WTC11 (cell line): ENCODE measurements at places on chromosomes 2 and 18. TPM values are rescaled to one million over a fixed set of nuclear protein-coding genes. Genes with fewer than 3 reads are reported as not detected.

DNA sequence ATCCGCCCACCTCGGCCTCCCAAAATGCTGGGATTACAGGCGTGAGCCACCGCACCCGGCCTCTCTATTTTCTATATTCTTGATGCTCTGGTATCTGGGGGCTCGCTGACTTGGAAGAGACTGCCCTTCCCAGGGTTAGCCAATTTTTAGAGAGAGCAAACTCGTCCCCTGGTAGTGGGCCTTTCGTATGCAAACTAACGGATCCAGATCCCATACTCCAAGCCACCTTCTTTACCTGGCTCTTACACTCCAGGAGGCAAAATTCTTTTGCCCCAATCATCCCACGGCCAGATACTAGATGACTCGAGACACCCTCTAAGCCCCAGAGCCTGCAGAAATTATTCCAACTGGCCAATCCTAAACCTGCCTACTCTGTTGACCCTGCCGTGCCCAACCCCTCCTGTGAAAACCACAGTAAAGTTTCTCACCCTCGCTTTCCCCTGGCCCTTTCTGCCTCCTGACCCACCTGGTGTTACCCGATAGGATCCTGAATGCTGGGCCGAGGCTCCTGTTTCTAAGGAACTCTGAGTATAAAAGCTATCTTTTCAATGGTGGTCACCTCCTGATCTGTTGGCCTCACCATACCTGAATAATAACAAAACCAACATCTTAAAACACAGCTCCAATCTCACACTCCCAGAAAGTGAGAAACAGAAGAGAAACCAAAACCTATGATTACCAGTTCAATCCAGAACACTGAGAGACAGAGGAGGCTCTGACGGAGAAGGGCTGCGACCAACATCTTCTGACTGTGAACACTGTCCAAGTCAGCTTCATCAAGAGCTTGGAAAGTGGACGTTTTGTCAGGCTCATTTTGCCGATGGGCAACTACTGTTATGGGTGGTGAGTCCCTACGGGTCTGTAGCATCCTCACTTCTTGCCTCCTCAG is 57.6 kb upstream of the ZNF532 start:
- no peak overlapping the region for H3K4me3 ChIP-seq
- no peak for DNase-seq
- peaks cover 14% of the 10 kb centered on the region for H3K36me3 ChIP-seq
- H3K27me3 ChIP-seq, result no peaks in the 10 kb centered on the region; the same call in 1 of the 2 replicates
- H3K4me1 ChIP-seq, result peaks cover 49% of the 10 kb centered on the region
- H3K27ac ChIP-seq, result peak overlapping the region; percentile 89

Gene ZNF521
- 13.8 to 16.9 TPM (median 15.3 TPM) in 3 replicates for total RNA-seq

Gene CXCR2
- 0.34 to 0.96 TPM (median 0.87 TPM) in 3 replicates for total RNA-seq

DNA sequence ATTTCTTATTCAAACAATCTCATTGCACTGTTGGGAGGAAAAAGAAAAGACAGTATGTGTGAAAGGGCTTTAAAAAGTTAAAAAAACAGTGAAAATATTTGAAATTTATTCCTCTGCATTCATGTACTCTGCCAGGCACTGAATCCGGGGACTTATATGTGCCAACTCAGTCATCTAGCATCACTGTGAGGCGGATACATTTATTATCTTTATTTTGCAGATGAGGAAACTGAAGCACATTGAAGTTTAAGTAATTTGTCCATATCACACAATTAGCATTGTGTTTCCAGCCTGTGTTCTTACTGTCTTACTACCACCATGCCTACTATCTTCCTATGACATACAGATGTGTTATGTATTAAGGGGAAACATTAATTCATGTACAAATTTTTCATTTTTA is 1.8 kb downstream of the LCLAT1 start:
- H3K27me3 ChIP-seq, result peaks cover 13% of the 10 kb centered on the region
- peak overlapping the region; percentile 87 for H3K4me3 ChIP-seq
- H3K36me3 ChIP-seq, result peaks cover 5% of the 10 kb centered on the region; the same call in 1 of the 2 replicates
- peaks cover 26% of the 10 kb centered on the region for H3K4me1 ChIP-seq
- DNase-seq, result no peak
- no peak overlapping the region for H3K27ac ChIP-seq

DNA sequence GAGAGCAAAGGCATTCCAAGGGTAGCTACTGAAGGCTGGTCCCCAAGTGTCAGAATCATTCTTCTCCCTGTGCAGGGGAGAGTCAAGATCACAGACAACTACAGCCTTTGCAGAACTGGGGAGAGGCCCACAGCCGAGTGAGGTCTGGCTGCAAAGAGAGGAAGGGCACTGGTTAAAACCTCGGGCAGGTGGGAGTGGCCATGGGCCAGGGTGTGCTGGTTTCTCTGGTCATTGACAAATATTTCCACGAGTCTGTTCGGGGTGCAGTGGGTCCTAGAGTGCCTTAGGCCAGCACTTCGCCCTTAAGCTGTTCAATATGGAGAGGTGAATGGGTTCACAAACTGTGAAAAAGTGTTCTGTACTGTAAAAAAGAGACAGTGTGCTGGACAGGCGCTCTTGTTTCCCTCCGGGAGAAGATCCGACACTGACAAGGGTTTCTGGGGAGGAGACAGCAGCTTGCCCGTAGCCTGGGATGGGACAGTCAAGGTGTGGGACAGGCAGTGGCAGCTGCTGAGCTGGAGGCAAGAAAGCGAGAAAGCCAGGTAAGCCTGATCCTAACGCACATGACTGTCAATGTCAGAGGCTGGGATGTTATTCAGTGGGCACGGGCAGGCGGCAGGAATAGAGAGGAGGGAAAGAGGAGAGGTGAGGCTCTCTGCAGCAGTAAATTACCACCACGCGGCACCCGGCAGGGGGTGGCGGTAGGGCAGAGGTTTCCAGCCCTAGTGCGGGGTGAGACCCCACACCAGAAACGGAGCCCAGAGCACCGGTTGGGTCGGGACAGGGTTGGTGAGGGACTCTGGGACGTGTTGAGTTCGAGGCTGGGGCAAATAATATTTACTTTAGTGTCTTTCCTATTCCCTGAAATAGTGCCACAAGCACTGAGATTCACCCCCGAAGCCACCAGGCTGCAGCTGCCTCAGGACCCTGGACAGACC is 2.0 kb downstream of the NPPC start:
- peak overlapping the region; percentile 49 for H3K4me3 ChIP-seq
- H3K27me3 ChIP-seq, result peaks cover 52% of the 10 kb centered on the region
- no peaks in the 10 kb centered on the region for H3K36me3 ChIP-seq
- H3K27ac ChIP-seq, result no peak overlapping the region
- H3K4me1 ChIP-seq, result peaks cover 15% of the 10 kb centered on the region

Gene FBLN7
- 0.55 to 0.96 TPM (median 0.80 TPM) in 3 replicates for total RNA-seq

- peaks cover 2% of the 10 kb centered on the region; the same call in 1 of the 2 replicates for H3K4me1 ChIP-seq
- H3K36me3 ChIP-seq, result no peaks in the 10 kb centered on the region
Observed at GRCh38 chr2:121044412-121044811, 240.6 kb downstream of the TFCP2L1 start.

DNA sequence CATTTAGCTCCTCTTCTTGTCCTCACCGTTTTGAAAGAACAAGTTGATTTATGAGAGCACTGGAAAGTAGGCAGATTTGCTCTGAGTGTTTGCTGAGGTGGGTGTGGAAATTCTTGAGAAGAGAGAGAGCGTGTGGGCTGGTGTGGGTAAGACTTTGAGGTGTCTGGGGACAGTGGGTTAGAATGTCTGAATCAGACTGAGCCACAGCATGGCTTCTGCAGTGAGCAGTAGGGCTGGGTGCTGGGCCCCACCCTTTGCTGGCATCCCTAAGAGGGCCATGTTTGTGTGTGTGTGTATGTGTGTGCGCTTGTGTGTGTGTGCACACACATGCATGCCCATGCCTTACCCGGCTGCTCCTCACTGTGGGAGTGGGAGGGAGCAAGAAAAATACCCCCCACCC is 63.7 kb downstream of the COPS8 start:
- peaks cover 3% of the 10 kb centered on the region for H3K27me3 ChIP-seq
- H3K27ac ChIP-seq, result no peak overlapping the region
- H3K36me3 ChIP-seq, result peaks cover 23% of the 10 kb centered on the region
- no peaks in the 10 kb centered on the region for H3K4me1 ChIP-seq

- no peak overlapping the region for H3K4me3 ChIP-seq
- H3K27me3 ChIP-seq, result no peaks in the 10 kb centered on the region
- no peak for DNase-seq
- H3K4me1 ChIP-seq, result no peaks in the 10 kb centered on the region
- H3K27ac ChIP-seq, result no peak overlapping the region
- H3K36me3 ChIP-seq, result peaks cover 16% of the 10 kb centered on the region
Observed at GRCh38 chr2:56674084-56674483, 490.3 kb downstream of the CCDC85A start.

- H3K4me1 ChIP-seq, result no peaks in the 10 kb centered on the region
Observed at GRCh38 chr18:3172097-3172496, 47.7 kb downstream of the MYOM1 start.

DNA sequence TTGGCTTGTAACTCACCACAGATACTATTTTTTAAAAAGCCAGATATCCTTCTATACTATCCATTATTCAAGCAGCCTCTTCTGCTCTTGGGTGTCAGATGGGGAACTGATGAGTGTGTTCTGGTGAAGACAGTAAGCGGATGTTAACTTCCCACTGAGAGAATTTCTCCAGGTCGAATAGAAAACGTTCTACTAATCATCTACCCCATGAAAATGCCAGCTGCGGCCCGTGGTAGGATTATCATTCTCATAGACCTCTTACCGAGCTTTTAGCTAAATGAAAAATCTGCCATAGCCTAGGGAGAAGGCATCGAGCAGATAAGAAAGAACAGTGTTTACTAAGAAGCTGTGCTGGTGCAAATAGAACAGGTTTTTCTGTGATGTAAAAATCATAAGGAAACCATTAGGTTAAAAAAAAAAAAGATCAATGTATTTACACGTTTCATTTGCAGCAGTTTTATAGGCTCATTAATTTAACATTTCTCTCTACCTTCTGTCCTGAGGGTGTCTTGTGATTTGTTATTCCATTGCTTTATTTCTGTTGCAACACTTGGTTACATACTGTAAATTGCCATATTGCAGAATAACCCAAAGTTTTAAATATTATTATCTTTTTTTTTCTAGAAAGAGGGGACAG is 1521.5 kb upstream of the ZEB2 start:
- no peak for DNase-seq
- H3K36me3 ChIP-seq, result no peaks in the 10 kb centered on the region
- no peak overlapping the region for H3K4me3 ChIP-seq
- no peak overlapping the region for H3K27ac ChIP-seq
- no peaks in the 10 kb centered on the region for H3K27me3 ChIP-seq

DNA sequence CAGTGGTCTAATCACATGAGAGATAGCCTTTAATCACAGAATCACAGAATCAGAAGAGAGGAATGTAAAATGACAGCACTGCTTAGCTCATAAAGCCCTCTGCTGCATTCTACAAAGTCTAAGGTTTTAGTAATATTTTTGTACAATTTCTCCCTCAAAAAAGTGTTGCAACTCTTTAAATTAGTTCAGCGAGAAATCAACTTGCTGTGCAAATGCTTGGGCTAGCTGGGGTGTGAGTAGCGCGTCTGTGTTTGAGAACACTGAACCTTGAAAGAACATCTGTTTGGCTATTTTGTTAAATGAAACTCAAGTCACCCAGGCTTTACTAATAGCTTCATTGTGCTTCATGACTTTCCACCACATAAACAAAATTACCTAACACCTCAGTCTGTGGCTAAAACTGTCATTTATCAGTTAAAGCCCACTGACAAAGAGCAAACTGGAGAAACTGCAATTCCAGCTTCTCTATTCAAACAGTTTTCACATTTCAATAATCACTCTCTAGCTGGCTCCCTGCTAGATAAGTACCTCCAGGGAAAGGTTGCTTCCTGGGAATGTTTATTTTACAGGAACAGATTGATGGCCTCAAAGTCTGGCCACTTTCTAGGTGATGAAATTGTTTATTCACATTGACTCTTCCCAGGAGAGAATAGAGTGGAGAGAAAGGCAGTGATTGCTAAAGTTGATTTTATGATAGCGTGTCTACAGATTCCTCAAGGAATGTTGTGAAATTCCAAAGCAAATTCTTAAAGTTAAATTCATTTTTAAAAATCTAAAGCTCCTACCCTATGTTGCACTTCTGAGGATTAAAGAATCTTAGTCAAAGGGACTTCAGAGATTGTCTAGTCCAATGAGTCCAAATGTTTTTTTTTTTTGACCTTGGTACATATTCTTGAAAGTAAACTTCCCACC is 36.0 kb upstream of the STAT1 start:
- H3K36me3 ChIP-seq, result no peaks in the 10 kb centered on the region
- peaks cover 20% of the 10 kb centered on the region for H3K4me1 ChIP-seq
- H3K27ac ChIP-seq, result no peak overlapping the region; the same call in 1 of the 2 replicates
- H3K4me3 ChIP-seq, result no peak overlapping the region
- H3K27me3 ChIP-seq, result no peaks in the 10 kb centered on the region; the same call in 1 of the 2 replicates

GRCh38 chr2:85273738-85274731 is 53.8 kb downstream of the TGOLN2 start:
- H3K27me3 ChIP-seq, result no peaks in the 10 kb centered on the region
- H3K4me1 ChIP-seq, result peaks cover 84% of the 10 kb centered on the region
- H3K4me3 ChIP-seq, result no peak overlapping the region
- H3K27ac ChIP-seq, result peak overlapping the region; percentile 64; the same call in 1 of the 2 replicates
- DNase-seq, result no peak

GRCh38 chr2:230849633-230850357 is 14.9 kb upstream of the ITM2C start:
- H3K36me3 ChIP-seq, result peaks cover 2% of the 10 kb centered on the region; the same call in 1 of the 2 replicates
- H3K4me1 ChIP-seq, result peaks cover 13% of the 10 kb centered on the region
- peaks cover 22% of the 10 kb centered on the region for H3K27me3 ChIP-seq
- no peak overlapping the region for H3K27ac ChIP-seq
- peak; percentile 95 for DNase-seq

Gene TANC1
- total RNA-seq, result 8.5 to 11.6 TPM (median 8.7 TPM) in 3 replicates

DNA sequence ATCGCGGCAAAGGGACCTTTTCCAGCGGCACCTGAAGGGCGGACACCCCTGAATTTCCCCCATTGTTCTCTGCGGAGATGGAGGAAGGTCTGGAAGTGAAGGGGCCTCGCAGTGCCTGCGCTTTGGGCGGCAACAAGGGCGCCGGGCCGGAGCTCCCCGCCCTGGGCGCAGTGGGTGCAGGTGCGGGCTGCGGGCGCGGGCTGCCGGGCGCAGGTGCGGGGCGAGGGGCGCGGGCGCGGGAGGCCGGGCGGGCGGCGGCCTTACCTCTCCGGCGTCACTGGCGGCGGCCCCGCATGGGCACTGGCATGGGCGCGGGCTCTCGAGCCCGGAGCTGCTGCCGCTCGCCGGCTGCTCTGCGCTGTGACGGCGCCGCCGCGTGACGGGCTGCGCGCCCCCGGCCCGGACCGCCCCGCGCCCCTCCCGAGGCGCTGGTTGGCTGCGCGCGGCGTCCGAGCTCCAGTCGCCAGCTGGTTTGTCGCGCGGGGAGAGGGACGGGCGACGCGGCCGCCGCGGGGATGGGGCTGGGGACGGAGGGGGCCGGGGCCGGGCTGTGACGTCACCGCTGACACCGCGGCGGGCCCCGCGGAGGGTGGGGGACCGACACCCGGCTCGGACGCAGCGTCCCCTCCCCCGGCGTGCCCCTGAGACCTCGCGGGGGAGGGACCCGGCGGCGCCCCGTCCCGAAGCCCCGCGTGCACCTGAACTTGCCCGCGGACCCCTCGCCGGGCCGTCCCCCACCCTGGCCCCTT is at the start of gene KIF1A:
Gene KIF1A (minus strand): TSS at position 362 of the 749 bp plus-strand sequence. CDS start 22,467 bp downstream, outside the sequence.
- H3K36me3 ChIP-seq, result peaks cover 7% of the 10 kb centered on the region; the same call in 1 of the 2 replicates
- peaks cover 39% of the 10 kb centered on the region for H3K27me3 ChIP-seq
- peaks cover 28% of the 10 kb centered on the region for H3K4me1 ChIP-seq
- H3K4me3 ChIP-seq, result peak within 1 kb of the TSS; percentile 74

Gene FOXI3
- 13.4 to 14.0 TPM (median 13.5 TPM) in 3 replicates for total RNA-seq

Gene KATNAL2
- 9.9 to 12.1 TPM (median 11.7 TPM) in 3 replicates for total RNA-seq

GRCh38 chr2:218400930-218401881 is 1.5 kb downstream of the CTDSP1 start:
- H3K4me1 ChIP-seq, result peaks cover 29% of the 10 kb centered on the region
- no peak overlapping the region for H3K27ac ChIP-seq
- H3K36me3 ChIP-seq, result peaks cover 8% of the 10 kb centered on the region
- DNase-seq, result no peak

GRCh38 chr18:67766930-67767329 is 250.4 kb upstream of the DSEL start:
- no peaks in the 10 kb centered on the region for H3K36me3 ChIP-seq
- H3K4me1 ChIP-seq, result peaks cover 10% of the 10 kb centered on the region; the same call in 1 of the 2 replicates
- no peak overlapping the region for H3K27ac ChIP-seq
